Stimulated activated CD8-positive, alpha-beta memory T cell treated with anti-CD3 and anti-CD28 coated beads, Interleukin-4, amount 100 ng/mL, for 1 hour (primary cell): ENCODE measurements at places on chromosomes 11 and 22.

DNA sequence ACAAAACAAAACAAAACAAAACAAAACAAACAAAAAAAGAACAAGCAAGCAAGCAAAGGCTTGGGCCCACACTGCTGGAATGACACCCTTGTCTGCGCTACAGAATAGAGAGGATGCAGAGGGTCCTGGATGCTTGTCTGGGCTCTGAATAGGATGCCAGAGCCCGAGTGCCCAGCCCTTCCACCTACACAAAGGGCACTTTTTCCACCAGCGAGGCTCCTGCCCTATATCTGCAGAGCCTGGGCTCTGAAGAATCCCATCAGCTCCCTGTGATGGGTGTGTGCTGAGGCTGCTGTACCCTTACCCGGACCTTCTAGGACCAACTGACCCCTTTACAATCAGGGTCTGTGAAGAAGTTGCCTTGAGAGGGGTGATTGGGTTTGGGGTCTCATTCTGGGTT is 221.2 kb downstream of the DSCAML1 start:
- DNase-seq, result no peak

DNA sequence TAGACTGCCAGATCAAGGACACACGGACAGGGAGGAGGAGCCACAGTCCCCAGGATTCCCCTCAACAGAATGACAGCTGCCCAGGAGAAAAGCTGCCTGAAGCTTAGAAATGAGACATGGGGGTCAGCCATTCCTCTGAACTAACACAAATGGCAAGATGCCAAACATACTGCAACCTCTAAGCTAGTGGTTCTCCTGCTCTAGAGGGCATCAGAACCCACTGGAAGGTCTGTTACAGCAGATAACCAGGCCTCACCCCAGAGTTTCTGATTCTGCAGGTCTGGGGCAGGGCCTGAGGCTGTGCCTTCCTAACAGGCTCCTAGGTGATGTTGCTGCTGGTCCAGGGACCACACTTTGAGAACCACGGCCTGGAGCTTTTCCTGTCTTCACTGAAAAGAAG is 28.6 kb upstream of the BID start:
- DNase-seq, result no peak

GRCh38 chr11:6022956-6023355 is 7.6 kb downstream of the OR56A1 start:
- DNase-seq, result no peak

GRCh38 chr11:117663821-117664220 is 133.2 kb downstream of the DSCAML1 start:
- no peak for DNase-seq

DNA sequence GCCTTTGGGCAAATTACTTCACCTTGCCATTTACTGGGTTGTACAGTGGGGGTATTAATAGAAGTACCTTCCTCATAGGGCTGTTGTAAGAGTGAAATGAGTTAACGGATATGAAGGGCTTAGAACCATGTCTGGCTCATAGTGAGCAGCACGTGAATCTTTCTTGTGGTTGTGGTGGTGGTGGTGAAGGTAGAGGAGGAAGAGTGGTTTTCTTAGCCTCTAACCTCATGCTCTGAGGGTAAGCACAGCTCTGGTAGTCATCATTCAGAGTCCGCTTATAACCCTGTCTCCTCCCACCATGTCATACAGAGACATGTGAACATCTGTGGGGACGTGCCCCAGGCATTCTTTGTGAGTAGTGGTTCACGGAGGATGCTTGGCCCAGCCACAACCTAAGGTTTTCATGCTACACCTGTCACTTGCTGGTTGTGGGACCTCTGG is 43.6 kb downstream of the TEAD1 start:
- no peak for DNase-seq

DNA sequence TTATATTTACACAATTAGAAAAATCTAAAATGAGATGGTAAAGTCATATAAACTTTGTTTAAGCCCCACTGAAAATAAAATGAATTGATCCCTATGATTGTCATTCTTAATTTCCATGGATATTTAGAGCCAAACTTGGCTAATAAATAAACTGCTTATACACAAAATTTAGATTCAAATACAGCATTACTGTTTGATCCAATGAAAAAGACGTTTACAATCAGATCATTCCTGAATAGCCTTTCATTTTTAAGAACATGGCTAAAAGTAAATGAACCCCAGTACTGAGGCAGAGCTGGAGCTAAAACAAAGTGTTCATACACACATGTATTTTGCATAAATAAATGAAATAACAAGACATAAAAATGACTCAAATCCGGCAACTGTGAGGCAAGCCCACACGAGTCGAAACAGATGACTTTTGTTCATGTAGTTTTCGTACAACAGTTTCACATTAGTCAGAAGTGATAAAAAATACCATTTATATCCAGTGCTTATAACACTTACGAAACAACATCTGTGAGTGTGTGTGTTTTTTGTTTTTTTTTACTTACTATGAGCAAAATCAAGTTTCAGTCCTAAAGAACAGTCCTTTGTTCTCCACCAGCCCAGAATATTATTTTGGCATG is 386.5 kb downstream of the SOX6 start:
- no peak for DNase-seq

- DNase-seq, result no peak
These were observed 14.9 kb downstream of the DCPS start for GRCh38 chr11:126318574-126319373.

- no peak for DNase-seq
These were observed 407.9 kb downstream of the MIAT start for GRCh38 chr22:27065279-27065678.

GRCh38 chr11:117842131-117842941 is 17.8 kb upstream of the FXYD2 start:
- no peak for DNase-seq
